GM10248 (cell line): ENCODE measurements at places on chromosomes 13 and 19.

GRCh38 chr19:16051254-16052025 lies 24.9 kb upstream of the TPM4 start:
- DNase-seq = peak; percentile 18

GRCh38 chr13:60398379-60398891 lies 1.4 kb downstream of the TDRD3 start:
- no peak for DNase-seq

DNA sequence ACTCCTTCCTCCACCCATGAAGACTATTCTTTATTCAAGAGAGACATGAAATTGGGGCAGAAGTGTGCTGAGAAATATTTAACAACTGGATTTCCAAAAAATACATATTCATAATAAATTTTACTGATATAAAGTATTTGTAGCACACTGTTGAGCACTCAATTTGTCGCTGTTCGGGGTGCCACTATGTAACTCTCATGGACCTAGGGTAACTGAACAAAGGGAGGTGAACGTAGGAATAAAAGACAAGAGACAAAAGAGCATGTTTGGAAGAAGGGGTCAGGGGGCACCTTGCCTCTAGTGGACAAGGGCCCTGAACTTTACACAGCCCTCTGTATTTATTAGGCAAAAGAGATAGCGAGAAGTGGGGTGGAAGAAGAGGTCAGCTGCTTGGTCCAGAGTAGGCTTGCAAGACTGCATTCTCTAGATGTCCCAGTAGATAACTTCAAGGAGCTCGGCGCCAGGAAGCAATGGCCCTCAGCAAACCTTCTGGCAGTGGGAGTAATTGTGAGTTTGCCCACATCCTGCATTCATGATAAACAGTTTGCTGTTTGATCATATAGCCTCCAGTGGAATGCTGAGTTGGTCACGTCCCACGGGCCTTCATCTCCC lies 4.5 kb upstream of the ZNF175 start:
- DNase-seq = no peak

- DNase-seq = no peak
Measured at GRCh38 chr13:45695198-45695730, 6.9 kb upstream of the CBY2 start.

DNA sequence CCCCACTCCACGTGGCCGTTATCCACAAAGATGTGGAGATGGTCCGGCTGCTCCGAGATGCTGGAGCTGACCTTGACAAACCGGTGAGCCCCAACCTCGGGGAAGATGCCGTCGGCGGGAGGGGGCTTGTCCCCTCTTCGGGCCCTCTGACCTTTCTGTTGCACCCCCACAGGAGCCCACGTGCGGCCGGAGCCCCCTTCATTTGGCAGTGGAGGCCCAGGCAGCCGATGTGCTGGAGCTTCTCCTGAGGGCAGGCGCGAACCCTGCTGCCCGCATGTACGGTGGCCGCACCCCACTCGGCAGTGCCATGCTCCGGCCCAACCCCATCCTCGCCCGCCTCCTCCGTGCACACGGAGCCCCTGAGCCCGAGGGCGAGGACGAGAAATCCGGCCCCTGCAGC lies 4.8 kb downstream of the CCER2 start:
- DNase-seq = no peak

- peak; percentile 9 for DNase-seq
Measured at GRCh38 chr13:95955255-95955654, 97.9 kb downstream of the UGGT2 start.

- no peak for DNase-seq
Measured at GRCh38 chr13:110517505-110518225, 43.9 kb downstream of the RAB20 start.

GRCh38 chr19:14507704-14508542 lies 10.3 kb downstream of the DNAJB1 start:
- DNase-seq = no peak

GRCh38 chr13:28251466-28251865 lies 113.1 kb downstream of the PAN3 start:
- DNase-seq = no peak

DNA sequence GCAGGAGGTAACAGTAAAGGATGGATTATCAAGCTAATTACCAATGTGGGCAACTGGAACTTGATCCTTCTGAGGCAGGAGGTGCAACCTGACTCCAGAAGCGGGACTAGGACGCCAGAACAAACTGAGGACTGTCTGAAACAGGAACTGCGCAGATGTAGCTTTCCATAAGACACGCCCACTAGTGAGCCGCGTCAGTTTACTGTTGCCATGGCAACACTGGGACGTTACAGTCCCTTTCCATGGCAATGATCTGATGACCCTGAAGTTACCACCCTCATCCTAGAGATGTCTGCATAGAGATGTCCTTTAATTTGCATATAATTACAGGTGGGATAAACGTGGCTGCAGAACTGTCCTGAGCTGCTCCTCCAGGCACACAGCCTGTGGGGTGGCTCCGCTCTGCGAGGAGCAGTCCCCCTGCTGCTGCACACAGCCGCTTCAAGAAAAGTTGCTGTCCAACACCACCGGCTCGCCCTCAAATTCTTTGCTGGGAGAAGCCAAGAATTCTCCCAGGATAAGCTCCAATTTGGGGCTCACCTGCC lies 816.6 kb downstream of the UQCRFS1 start:
- no peak for DNase-seq

- DNase-seq = peak; percentile 68
Measured at GRCh38 chr19:42528354-42529247, at the start of gene CEACAM1. Gene CEACAM1 (minus strand): TSS chr19:42528481. CDS start chr19:42528374, 107 bp downstream.

GRCh38 chr19:43684326-43684725 lies 14.4 kb upstream of the PLAUR start:
- no peak for DNase-seq
